ENCODE measurements at places on chromosomes 3 and 15.

GRCh38 chr3:11037241-11037873 lies 44.8 kb downstream of the SLC6A1 start:
- DNase-seq: no peak

GRCh38 chr3:121072133-121072532 lies 164.1 kb downstream of the STXBP5L start:
- no peak for DNase-seq

DNA sequence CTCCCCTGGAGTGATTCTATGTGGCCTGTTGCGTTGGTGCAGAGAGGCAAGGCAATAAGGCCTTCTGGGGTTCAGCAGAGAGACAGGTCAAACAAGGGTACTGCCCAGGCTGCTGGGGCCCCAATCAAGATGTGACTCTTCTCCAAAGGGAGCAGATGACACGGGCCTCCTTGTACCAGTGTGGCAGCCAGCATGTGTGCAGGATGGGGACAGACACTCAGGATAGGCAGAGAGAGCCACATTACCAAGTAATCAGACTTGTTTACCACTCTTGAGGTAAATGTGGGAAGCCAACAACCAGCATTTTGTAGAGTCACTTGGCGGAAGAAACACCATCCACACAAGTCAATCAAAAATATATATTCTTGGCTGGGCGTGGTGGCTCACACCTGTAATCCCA lies 95.3 kb upstream of the DLG1 start:
- DNase-seq: no peak

GRCh38 chr3:65466300-65466988 lies 572.3 kb downstream of the MAGI1 start:
- no peak for DNase-seq

DNA sequence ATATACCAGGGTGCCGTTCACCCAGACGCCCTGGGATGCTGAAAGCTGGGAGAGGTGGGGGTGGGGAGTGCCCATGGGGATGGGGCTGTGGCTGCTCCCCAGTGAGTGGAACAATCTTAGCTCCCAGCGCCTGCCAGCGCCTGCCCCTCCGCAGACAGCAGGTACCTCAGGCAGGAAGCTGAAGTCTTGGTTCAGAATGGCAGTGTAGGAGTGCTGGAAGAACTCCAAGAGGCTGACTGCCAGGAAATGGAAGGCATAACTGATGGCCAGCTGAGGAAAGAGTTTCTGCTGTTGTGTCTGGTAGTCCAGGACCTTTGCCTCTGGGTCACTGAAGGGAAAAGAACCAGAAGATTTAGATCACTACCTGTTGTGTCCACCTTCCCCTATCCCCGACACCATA lies 8.4 kb downstream of the ACOX2 start:
- no peak for DNase-seq

DNA sequence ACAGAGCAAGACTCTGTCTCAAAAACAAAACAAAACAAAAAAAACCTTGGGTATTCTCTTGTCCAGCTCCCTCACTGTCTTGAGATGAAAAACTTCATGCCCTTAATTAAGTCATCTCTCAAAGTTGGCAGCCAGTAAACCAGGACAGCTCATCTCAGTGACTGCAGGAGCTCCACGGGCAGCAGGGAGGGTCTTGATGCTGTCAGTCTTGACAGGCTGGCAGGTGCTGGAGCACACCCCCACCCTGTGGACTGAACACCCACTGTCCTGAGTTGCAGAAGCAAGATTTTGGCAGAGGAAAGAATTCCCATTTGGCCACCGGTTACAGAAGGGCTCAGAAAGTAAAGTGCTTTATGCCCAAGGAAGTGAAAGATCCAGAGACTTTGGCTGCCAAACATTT lies 8.0 kb downstream of the DNAJA4 start:
- no peak for DNase-seq

DNA sequence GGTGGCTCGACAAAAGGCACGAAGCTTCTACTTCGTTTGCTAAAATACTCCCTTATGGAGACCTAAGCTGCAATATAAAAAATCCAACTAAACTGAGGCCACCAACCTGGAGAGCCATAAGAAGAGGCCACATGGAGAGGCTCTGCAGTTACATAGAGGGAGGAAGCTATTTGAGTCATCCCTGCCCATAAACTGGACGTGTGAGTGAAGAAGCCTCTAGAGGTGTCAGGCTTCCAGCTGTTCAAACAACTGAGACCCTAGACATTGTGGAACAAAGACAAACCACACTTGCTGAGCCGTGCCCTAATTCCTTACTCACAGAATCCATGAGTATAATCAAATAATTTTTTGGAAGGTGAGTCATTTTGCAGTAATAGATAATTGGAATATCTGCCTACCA lies 50.2 kb upstream of the GMNC start:
- no peak for DNase-seq

- DNase-seq: no peak
Observed at GRCh38 chr15:67185051-67185450, 69.4 kb downstream of the AAGAB start.

- no peak for DNase-seq
Observed at GRCh38 chr3:194257151-194257621, 93.9 kb downstream of the CPN2 start.

DNA sequence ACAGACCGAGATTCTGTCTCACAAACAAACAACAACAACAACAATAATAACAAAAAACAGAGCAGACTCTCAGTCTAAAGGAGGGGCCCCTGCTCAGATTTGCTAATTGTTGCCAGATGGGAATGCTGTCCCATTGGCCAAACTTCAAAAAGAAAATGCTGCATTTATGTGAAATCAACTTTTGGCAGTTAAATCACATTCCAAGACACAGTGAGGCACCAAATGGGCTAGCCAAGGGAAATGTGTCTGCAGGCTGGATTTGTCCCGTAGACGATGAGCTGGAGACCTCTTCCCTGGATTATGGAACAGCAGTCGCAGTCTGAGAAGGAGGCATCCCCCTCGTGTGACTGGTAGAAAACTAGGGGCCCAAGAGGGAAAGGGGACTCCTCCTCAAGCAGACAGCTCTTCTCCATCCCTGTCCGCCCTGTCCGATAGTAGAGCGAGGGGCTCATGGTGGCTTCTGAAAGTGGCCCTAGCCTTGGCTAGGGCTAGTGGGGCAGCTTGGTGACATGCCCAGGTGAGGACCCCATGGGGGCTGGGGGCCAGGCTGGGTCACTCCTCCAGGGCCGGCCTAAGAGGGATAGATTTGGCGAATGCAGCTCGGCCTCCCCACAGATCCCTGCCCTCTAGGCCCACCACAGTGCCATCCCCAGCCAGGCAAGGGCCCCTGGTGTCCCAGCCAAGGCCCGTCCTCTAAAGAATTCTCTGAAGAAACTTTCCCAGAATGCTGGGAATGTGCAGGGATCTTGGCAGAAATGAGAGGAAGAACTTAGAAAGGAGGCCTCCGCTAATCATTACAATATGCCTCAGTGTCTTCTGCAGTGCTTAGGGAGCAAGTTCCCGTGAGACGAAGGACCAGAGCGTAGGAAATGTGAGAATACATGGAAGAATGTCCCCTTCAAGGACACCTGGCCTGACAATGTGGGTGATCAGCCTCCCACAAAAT lies 2.0 kb downstream of the SLC22A14 start:
- DNase-seq: no peak

DNA sequence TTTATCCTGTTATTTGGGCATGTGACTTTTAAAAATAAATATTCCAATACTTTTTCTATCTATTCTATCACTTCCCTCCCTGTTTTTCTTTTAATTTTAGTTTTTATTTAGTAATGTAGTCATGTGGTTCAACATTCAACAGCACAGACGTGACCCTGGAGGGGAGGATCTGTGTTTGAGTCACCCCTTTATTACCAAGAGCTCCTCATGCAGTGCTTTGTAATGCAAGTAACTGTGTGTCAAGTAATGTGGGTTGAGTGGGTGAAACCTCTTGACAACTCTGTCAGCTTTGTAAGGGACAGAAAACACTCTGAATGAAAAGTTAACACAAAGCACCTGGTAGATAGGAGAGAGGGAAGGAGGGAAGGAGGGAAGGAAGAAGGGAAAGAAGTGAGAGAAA lies 89.7 kb upstream of the FGF12 start:
- DNase-seq: no peak

DNA sequence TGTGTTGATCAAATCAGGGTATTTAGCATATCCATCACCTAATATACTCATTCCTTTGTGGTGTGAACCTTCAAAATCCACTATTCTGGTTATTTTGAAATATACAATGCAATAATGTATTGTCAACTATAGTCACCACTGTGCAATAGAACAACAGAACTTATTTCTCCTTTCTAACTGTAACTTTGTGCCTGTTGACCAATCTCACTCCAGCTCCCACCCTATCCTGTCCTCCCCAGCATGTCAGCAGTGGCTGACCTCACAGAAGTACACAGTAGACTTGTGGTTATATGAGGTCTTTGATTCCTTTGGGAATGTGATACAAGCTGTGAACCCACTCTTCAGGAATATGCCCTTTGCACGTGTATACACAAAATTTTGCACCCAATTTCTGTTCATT lies 64.2 kb downstream of the ECT2 start:
- no peak for DNase-seq

Data from activated T-helper 1 cell treated with anti-CD3 and anti-CD28 coated beads, Interleukin-2, amount 50 U/mL, for 16 hours (primary cell).